ENCODE measurements at places on chromosomes 7 and 10.

- no peak for DNase-seq
Measured at GRCh38 chr7:1852517-1853430, 182.7 kb downstream of the ELFN1 start.

DNA sequence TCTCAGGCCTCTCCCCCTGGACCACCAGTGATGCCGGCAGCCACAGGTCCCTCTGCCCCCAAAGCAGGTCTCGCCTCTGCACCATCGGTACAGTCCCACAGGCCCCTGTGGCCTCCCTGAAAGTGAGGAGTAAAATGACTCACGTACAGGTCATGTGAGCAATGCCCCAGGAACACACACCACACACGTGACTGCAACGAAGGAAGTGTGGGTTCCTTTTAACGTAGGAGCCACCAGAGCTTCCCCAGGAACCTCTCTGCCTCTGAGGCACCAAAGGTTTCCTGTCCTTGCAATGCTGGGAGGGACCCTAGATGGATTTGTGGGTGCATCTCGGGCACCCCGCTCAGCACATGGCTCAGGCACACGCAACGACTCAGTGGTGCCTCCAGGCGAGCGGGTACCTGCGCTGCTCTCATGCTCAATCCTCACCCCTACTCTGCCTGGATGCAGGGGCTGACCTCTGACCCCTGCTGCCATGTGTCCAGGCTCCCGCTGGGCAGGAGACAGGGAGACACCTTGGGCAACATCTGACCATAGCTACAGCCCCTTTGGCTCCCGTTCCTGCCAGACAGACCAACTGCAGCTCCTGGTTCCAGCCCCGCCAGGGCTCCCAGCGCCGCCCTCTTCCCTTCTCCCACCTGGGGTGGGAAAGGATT lies 120.7 kb downstream of the PRKAG2 start:
- no peak for DNase-seq

- no peak for DNase-seq
Measured at GRCh38 chr10:33618196-33618595, 283.7 kb upstream of the NRP1 start.

DNA sequence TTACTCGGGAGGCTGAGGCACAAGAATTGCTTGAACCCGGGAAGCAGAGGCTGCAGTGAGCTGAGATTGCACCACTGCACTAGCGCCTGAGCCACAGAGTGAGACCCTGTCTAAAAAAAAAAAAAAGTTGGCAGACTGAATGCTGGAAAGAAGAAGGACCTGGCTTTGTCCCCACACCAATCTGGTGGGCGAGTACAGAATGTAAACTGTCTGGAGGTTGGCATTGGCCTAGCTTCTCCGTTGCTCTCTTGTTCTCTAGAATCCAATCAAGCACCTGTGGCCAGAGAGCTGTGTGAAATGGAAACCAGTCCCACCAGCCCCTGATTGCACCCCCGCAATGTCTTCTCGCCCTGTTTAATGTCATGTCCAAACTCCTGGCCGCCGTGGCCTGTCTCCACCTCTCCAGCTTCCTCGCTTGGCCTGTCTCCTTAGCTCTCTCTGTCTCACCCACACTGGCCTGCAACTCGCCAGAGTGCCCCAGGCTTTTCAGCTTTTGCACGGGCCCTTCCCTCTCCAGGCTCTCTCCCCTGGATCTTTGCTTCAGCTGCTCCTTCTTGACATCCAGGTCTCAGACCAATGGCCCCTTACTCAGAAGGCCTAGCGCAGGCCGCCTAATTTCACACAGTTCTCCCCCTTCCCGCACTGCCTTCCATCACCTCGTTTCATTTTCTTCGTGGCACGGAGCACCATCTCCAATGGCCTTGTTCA lies 670 bp upstream of the AGK start:
- no peak for DNase-seq

DNA sequence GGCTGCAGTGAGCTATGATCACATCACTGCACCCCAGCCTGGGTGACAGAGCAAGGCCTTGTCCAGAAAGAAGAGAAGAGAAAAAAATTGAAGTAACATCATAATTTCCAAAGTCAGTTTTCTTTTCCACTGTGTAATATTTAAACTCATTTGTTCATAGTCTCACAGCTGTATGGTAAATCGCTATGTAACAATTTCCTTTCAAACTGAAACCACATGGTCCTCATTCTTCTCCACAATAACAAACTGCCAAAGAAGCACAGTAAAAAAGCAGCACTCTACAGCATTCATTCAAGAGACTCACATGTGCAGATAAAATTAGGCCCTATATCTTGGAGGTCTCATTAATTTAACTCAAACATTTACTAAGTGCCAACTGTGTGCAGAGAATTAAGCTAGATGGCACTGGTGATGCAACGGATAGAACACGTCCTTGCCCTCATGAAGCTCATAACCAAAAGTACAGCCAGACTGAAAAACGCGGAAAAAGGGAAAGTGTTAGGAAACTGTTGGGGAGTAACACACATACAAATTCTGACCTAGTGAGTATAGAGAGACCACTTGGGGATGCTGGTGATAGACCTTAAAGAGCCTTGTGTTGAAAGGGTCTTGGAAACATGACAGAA lies 174.0 kb upstream of the KCTD7 start:
- no peak for DNase-seq

DNA sequence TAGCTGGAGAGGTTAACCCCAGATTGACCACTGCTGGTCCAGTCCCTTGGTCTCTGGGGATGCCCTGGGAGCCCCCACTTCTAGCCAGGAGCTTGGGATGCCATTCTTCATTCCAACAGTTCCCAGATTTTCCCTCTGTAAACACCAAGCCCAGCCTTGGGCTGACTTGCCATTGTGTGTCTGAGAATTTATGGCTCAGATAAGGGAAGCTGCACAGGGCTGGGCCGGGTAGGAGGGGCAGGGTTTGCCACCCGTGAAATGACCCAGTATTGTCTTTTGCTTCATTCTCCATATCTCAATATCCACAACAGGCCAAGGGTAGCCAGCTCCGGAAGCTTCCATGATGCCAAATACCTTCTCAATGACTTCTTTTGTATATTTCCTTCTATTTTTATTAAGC lies 32.1 kb downstream of the AFAP1L2 start:
- DNase-seq: no peak

DNA sequence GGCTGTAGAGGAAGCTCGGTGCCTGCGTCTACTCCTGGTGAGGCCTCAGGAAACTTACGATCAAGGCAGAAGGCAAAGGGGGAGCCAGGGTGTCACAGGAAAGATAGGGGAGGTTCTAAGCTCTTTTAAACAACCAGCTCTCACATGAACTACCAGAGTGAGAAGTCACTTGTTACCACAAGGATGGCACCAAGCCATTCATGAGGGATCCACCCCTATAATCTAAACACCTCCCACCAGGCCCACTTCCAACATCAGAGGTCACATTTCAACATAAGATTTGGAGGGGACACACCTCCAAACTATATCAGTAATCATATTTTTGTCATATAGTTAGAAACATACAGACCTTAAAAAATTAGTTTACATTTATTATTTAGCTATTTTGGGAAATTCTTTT lies 9.4 kb downstream of the NOC3L start:
- DNase-seq: no peak

GRCh38 chr7:5689118-5689517 lies 92.3 kb downstream of the RNF216 start:
- DNase-seq: no peak

DNA sequence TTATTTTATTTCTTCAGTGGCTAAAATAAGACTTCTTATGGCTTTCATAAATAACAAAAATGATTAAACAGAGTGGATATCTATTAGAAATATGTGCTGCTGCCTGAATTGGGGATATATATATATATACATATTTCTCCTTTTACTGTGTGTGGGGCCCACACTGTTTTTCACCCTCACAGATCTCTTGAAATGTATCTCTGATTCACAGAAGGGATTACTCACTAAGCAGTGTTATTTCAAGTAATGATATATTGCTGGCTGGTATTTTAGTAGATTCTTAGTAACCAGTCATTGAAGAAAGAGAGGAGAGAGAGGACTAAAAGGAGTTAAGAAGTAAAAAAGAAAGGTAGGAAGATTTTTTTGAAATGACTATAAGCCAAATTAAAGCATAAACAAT lies 308.6 kb upstream of the NRP1 start:
- peak; percentile 26 for DNase-seq

DNA sequence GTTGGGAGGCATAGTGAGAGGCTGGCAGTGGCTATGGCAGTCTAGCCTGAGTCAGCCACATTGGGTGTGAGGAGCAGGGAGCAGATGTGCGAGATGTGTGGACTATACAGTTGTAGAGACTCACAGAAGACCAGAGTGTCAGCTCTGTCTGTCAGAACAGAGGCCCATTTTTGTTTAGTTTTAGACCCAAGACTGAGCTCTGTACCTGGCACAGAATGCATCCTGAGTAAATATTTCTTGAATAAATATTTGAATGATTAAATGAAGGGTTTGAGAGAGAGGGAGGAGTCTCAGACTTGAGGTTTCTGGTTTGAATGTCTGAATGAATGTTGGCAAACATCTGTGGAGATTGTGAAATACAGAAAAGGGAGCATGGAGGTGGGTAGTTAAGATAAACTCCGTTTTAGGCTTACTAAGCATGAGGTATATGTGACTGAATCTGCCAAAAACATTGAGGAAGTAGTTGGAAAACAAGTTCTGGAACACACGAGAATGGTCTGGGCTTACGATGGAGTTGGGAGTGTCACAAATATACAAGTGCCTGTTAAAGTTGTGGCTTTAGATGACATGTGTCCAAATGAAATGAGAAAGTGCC lies 3.6 kb downstream of the SEC23IP start:
- peak; percentile 64 for DNase-seq

DNA sequence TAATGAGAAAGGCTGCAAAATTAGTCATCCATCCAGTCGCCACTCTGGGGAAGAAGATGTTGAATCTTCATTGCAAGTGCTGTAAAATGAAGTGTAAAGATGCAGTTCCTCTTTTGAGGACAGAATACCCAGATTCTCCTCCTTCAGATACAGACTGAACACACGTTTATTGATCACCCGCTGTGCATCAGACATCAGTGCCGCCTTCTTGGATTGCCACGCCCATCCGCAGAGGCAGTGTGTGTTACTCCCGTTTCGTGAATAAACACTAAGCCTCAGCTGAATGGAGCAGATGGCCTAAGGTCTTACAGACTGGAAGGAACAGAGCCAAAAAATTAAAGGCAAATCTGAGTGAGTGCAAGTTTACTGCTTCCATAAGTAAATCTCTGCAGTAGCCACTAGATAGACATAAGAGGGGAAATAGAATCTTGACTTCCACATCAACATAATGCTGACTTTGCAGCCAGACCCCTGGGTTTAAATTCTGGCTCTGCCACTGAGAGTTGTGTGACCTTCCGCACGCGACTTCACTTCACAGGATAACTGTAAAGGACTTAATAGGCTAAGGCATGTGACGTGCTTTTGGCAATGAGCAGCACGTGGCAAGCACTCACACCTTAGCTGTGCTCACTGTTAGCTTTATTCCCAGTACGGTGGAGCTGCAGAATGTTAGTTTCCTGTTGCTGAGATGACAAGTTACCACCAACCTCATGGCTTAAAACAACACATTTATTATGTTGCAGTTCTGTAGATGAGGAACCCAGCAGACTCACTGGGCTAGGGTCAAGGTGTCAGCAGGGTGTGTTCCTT lies 285.9 kb downstream of the CELF2 start:
- DNase-seq: no peak

DNA sequence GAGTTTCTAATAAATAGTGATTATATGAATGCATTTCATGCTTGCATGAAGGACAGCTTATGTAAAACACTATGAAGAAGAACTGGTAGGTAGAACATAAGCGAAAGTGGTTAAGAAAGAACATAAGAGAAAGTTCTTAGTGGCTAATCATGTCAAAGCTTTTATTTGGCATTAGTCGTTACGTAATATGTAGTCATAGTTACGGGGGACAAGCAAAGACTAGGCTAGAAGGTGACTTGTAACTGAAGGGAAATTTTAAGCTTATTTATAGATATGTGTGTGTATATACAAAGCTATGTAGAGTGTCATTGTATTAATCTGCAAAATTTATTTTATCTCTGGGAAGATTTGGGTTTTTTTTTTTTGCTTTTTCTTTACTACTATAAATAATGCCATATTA lies 36.9 kb downstream of the CAPZA2 start:
- no peak for DNase-seq

All from HS-5 (cell line).